ENCODE measurements at places on chromosomes 5 and 9.

- no peak for DNase-seq
Observed at GRCh38 chr9:122234022-122234748, 5.4 kb upstream of the LHX6 start.

- DNase-seq, result no peak
Observed at GRCh38 chr9:130200038-130200849, 28.0 kb downstream of the NCS1 start.

DNA sequence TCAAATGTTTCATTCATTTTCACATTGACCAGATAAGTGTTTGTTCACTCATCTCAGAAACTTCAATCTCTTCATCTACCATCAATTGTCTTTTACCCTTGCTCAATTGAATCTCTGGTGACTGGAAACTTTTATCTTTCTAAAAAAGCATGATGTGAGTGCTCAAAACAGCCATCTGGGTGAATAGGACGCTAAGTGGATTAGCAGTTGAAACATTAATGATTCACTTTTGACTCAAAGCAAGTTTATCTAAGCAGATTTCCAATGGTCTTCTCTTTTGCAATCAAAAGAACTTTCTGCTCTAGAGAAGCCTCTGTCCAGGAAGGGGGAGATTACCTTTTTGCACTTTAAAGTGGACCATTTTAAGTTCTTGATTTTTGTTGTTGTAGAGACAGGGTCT is 22.2 kb downstream of the KLF4 start:
- DNase-seq, result no peak

- no peak for DNase-seq
Observed at GRCh38 chr9:134469041-134469875, 143.0 kb downstream of the RXRA start.

GRCh38 chr5:5644249-5644648 is 221.8 kb downstream of the ICE1 start:
- no peak for DNase-seq

DNA sequence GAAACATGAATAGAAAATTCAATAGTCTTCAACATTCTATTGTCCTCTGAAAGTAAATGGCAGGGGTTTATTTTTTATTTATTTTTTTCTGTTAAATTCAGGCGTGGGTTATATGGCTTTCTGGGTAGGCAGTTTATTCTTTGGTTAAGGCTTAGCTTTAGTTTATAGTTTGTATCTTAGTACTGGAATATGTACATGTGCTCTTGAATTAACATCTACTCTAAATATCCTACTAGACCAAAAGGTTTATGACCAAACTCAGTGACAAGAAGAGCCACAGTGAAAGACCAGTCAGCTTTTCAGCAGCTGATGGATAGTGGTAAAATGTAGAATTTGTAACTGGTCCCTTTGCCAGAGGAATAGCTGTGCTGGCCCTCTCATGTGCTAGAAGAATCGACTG is 62.0 kb upstream of the DAB2 start:
- DNase-seq, result no peak

DNA sequence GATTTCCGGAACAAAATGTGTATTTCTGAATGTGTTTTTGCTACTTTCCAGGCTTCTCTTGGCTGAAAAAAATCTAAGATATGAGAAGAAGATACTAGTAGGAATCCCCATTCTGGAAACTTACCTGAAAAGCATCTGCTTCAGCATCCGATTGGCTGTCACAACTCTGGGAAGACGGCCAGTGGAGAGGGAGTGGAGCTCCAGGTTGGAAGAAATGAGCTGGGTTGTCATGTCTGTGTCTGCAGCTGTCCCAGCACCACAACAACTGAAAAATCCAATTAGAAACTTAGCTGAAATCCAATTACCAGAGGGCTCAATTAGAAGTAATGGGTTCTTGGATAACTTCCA is 3.0 kb downstream of the PSMB7 start:
- no peak for DNase-seq

- no peak for DNase-seq
Observed at GRCh38 chr5:124740071-124740470, 6.4 kb downstream of the ZNF608 start.

- DNase-seq, result no peak
Observed at GRCh38 chr5:174755106-174755505, 30.7 kb downstream of the MSX2 start.
